ENCODE measurements at places on chromosomes 11 and 22.

- no peak for DNase-seq
These were observed 65.6 kb downstream of the PPFIBP2 start for GRCh38 chr11:7579361-7579791.

- DNase-seq = no peak
These were observed 7.6 kb downstream of the MMP20 start for GRCh38 chr11:102617466-102618008.

GRCh38 chr22:23072911-23073491 is 2.7 kb downstream of the GNAZ start:
- no peak for DNase-seq

DNA sequence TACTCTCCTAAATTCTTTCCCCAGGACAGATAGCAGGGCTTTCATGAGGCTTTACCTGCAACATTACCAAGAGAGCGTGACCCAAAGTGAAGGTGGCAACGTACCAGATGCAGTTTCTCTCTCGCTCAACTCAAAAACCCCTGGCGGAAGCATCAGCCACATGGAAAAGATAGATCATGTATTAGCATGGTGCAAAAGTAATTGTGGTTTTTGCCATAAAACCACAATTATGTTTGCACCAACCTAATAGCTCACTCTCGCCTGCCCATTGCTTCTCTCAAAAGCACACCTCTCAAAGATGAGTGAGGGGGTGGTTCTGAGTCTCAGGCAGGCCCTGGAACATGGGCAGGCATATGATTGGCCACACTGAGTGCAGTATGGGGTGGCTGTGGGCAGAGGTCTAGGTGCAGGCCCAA is 7.0 kb downstream of the MS4A6A start:
- DNase-seq = no peak

GRCh38 chr22:27726331-27726685 is 75.2 kb downstream of the MN1 start:
- DNase-seq = no peak
